ENCODE measurements at places on chromosomes 11 and 22.

DNA sequence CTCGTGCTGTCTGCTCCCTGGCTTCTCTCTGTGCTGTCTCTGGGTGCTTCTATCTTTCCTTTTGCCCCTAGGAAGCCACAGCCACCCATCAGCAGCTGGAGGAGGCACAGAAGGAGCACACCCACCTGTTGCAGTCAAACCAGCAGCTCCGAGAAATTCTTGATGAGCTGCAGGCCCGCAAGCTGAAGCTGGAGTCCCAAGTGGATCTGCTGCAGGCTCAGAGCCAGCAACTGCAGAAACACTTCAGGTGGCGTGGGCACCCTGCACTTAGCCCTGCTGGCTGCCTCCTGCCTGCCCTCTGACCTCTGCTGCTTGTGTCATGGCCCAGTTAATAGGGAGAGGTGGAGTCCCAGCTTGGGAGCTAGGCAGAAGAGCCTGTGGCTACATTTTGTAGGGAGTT, 67.8 kb downstream of the CEP164 start:
- no peak for DNase-seq

DNA sequence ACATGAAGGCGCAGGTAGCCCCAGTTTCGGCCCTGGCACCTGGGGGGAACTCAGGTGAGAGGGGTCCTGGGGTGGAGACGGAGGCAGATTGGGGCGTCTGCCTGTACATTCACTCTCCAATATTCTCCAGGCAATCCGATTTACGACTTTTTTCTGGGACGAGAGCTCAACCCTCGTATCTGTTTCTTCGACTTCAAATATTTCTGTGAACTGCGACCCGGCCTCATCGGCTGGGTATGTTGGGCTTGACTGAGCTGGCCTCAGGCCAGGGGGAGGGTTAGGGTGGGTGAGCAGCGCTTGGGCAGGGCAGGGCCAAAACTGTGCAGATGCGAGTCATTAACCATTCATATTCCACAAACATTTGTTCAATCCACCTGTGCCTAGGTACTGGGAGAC, 1.7 kb downstream of the TM7SF2 start:
- peak; percentile 41 for DNase-seq

DNA sequence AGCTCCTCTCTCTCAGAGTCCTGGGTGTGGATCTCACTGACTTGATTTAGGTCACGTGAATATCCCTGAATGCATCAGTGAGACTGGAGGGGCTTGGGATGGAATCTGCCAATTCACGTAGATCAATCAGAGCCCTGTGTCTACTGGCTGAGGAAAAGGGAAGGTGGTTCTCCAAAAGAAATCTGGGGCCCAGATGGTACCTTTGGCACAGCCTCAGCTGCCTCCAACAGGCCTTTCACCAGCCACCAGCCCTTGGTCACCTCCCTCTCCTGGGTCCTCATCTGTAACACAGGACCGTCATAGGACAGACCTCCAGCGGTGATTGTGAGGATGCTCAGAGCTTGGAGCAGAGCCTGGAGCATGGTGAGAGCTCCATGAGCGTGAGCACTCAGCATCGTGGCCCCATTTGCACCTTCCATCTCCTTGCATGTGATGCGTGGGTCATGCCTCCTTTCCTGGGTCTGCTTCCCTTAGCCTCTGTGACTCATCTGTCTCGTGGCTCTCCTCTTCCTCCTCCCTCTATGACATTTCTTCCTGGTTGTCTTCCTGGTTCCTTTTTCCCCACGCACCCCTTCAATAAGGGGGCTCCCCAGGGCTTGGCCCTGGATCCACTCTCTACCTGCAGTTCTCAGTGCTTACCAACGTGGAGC, 7.5 kb upstream of the MIEF1 start:
- no peak for DNase-seq

DNA sequence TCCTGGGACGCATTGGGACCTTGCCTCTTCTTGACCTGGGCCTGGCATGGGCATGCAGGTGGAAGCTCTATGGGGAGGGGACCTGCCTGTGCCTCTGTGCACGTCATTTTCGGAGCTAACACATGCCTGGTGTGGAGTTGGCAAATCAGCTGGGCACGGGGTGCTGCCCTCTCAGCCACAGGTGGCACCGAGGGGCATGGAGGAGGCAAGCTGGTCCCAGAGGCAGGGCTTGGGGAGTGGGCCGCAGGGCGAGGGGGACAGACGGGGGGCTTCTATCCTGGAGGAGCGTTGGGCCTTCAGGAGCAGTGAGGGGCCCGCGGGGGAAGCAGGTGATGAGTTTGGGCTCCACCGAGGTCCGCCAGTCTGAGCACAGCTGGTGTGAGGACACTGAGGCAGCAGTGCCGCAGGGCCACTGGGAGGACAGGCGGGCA, 362.0 kb downstream of the TBC1D22A start:
- no peak for DNase-seq

DNA sequence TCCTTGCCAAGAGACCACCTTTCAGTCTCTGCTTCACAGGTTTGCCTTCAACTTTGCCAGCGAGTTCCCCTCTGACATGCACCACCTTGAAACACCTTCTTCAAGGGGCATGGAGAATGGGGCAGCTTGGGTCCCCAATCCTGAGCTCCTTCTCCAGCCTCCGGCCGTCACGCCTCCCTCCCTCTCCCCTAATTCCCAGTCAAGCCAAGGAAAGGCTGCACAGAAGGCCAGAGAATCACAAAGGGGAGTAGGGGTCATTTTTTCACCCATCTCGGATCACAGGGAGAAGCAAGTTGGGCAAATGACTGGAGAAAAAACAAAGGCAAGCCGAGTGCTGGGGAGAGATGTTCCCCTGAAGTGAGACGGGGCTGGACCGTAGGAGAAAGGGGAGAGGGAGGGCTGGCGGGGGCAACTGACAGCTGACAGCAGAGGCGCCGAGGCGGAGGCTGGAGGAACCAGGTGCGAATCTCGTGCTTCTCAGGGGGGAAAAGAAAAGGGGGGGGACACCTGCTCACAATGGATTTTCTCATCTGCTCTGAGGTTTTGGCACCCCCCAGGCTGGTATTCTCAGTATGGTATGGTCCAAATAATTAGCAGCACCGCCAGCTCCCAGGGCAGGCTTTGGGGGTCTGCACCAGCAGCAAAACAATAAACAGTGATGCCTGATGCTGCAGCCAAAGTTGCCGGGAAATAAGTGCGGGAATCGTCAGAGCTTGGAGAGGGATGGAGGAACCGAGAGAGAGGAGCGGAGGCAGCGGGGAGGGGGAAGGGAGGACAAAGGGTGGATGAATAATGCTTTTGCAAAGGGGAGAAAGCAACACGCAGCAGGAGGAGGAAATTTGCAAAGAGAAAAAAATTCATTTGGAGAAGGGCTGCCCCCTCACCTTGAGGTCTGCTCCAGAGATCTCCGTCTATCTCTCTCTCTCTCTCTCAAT, 644 bp downstream of the YPEL4 start:
- DNase-seq = peak; percentile 74

- DNase-seq = no peak
Measured at GRCh38 chr11:12261551-12261950, 115.8 kb upstream of the PARVA start.

- no peak for DNase-seq
Measured at GRCh38 chr22:50419116-50419515, 55.7 kb downstream of the SBF1 start.

- DNase-seq = no peak
Measured at GRCh38 chr11:26078231-26078821, 253.6 kb upstream of the ANO3 start.

- DNase-seq = no peak
Measured at GRCh38 chr11:84884836-84885235, 742.3 kb downstream of the DLG2 start.

GRCh38 chr11:7495882-7496551, 10.7 kb downstream of the OLFML1 start:
- DNase-seq = no peak

DNA sequence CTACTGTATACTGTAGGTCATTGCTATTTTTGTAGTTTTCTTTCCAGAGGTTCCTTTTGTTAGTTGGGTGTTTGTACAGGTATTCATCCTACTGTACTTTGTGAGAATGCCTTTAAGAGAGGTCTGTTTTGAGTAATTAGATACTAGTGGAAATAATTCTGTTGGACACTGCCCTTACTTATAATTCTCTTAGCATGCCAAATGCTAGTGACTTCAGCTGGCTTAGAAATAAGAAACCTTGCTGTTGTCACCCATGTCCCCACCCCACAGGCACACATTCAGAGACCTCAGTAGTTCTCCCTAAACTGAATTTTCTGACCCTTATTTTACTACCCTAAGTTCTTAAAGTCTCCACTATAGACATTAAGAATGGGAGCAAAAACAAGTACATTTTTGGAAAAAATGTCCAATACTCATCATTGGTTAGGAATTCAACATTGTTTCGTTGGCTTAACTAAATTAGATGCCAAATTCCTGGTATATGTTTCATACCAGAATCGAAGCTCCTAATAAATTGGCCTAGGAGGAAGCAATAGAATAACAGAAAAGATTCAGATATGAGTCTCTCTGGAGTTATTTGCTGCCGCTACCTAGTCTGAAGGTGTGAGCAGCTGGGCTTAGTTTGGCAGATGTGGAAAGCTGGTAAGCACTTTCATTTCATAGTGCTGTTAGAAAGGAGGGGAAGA, 28.4 kb downstream of the ZNF143 start:
- DNase-seq = no peak

DNA sequence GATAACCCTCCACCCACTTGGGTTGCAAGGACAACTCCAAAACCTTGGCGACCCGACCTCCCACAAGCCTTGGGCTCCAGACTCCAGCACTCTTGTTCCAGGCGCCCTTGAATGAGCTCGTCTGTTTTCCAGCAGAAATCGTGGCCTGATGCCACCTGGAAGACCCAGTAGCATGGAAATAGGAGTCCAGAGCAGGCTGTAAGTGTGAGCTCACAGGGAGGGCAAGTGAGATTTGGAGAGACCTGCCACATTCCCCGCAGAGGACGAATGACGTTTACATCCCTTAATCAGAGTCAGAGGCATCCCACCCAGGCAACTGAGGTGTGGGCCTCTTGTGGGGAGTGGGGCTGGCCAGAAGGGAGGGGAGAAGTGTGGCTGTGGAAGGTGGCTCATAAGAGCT, 71.9 kb downstream of the LDLRAD3 start:
- no peak for DNase-seq

DNA sequence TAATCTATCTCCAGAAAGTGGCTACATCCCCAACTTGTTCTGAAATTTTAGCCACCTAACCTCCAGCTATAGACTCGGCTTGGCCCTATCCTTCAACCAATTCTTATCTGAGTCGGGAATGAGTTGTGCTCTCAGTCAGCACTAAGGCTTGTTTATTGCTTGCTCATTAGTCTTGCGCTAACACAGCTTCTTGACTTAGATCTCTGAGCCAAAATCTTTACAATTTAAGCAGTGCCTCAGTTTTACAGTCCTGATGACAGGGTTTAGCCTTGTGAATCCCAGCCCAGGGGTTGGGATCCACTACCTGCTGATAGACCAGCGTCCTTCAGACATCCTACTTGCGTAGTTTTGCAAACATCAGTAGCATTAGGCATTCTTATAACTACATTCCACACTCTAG, 144.6 kb downstream of the NOX4 start:
- DNase-seq = no peak

GRCh38 chr22:17910561-17911311, 113.6 kb downstream of the MICAL3 start:
- DNase-seq = no peak

- no peak for DNase-seq
Measured at GRCh38 chr11:12008790-12009616, 577 bp upstream of the DKK3 start.

- no peak for DNase-seq
Measured at GRCh38 chr11:27040302-27041115, at the start of gene BBOX1. BBOX1 (plus strand) TSS chr11:27040815; CDS start chr11:27055431, 14,616 bp downstream.

DNA sequence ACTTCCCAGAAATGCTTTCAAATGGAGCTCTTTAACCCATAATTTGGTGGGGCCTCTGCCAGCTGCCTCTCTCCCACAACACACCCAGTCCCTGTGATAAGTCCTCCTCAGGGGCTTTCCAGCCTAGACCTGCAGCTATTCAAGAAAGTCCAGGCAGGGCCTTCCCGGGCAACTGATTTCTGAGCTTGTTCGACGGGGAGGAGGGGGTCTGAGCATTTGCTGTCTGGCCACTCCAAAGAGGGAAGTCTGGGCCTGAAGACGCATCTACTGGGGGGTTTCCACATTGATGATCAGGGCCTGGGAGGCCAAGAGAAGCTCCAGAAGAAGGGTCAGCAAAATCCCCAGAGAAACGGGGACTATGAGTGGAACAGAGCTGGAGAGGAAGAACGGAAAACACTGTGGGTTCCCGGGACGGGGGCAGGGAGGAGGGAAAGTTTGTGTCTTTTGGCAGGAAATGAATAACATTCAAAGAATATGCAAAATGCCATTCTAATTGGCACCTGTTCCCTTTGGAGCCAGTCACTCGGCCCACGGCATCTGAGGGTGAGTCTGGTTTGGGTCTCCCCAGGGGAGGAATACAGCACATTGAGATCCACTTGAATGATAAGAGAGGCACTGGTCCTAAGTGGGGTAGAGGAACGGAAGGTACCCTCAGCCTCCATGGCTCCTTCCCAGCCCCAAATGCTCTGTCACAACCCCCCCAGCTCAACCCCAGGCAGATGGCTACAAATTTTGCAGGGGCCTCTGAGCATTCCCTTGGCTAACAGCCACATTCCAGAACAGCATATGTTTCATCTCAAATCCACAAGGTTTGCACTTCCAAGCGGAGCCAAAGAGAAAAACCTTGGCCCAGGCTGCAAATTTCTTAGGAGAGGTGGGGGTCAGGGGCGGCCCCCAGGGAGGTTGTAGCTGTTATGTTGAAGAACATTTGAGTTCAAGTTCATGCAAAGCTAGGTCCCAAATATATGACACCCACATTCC, 72.0 kb downstream of the RPUSD4 start:
- no peak for DNase-seq

DNA sequence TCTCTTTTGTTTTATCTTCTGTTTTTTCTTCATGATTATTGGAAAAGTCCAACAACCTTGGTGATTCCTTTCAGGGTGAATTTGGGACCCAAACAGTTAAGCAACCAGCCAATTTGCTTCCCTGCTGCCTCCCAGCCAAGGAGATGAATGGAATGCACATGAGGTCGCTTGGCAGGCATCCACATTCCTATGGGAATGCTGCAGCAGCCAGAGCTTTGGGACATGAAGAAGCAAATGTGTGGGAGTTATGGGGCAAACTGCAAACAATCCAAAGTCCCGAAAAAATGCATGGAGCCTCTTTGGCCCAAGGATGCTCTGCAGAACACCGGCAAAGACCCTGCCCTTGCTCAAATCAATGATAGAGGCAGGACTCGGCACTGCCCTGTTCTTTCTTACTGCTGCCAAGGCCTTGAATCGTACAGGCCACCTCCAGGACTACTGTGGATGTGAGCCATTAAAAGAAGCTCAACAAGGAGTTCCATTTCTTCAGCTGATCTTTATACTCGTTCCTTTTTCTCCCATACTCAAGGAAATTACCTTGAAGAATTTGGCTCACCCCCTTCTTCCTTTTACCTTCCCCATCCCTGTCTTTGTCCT, 117.3 kb upstream of the TEAD1 start:
- DNase-seq = no peak

GRCh38 chr11:58394195-58394594, 12.5 kb downstream of the OR5B3 start:
- DNase-seq = no peak

GRCh38 chr11:18972336-18972735, 33.1 kb upstream of the MRGPRX1 start:
- DNase-seq = no peak

All from hematopoietic multipotent progenitor cell treated with erythropoietin and hydrocortisone succinate and interleukin-3 and kit ligand, for 17 days (in vitro differentiated cells).